NCI-H2081 (cell line): ENCODE measurements at places on chromosomes 1 and 21.

- no peak for DNase-seq
These were observed 54.9 kb downstream of the MORN1 start for GRCh38 chr1:2336499-2336898.

GRCh38 chr1:212641956-212642355, 33.4 kb downstream of the ATF3 start:
- DNase-seq: no peak

DNA sequence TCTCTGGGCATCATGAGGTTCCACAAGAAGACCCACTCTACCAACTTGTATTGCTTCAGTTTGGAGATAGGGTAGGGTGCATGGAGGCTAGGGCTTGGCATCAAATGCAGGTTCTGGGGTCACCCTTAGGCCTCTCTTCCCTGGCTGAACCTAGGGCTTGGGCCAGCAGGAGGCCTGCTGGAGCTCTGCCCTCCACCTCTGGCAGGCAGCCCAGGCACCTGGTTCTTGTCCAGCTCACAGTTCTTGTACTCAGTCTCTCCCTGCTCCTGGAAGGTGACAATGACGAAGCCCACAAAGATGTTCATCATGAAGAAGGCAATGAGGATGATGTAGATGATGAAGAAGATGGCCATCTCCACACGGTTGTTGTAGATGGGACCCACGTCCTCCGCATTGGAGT, 37.5 kb upstream of the KIF21B start:
- no peak for DNase-seq

GRCh38 chr1:233295237-233295974, at the start of gene PCNX2:
Gene PCNX2 (minus strand): TSS chr1:233295725. CDS start chr1:233295478, 247 bp downstream.
- DNase-seq: peak; percentile 84

GRCh38 chr1:37764414-37764825, 500 bp downstream of the EPHA10 start:
- DNase-seq: no peak

DNA sequence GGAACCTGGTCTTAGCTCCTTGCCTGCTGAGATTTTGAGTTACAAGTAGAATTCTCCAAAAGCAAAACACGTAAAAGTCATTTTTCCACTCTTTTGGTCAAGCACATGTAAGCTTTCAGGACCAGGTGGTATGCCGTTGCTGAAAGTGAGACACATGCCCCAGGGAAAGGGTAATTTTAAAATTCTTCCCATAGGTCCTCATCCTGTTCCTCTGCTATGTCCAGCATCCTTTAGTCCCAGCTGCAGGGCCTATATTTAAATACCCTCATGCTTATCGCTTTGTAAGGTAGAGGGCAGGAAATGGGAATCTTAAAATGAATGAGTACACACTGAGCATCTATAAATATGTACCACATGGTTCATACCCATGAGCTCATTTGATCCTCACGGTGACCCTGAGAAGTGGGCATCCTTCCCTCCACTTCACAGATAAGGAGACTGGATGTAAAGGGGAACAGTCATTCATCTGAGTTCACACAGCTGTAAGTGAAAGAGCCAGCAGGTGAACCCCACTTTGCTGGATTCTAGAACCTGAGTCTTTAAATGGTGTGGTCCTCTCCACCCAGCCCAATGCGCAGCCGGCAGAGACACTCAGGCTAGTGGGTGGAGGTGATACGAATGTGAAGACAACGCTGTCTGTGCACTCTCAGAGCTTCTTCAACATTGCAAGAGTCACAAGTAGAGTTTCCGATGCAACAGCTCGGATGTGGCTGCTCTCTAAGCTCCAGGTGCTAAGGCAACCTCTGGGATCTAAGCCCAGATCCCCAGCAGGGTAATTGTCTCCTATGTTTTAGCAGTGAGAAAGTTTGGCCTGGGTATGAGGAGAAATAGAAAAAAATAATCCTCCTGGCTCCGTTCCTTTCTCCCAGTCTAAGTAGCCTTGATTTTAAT, 163.5 kb downstream of the PLXNA2 start:
- no peak for DNase-seq

- no peak for DNase-seq
These were observed 613.1 kb upstream of the ADGRL2 start for GRCh38 chr1:81187635-81188034.

GRCh38 chr1:240844486-240844885, 232.5 kb upstream of the GREM2 start:
- DNase-seq: no peak

DNA sequence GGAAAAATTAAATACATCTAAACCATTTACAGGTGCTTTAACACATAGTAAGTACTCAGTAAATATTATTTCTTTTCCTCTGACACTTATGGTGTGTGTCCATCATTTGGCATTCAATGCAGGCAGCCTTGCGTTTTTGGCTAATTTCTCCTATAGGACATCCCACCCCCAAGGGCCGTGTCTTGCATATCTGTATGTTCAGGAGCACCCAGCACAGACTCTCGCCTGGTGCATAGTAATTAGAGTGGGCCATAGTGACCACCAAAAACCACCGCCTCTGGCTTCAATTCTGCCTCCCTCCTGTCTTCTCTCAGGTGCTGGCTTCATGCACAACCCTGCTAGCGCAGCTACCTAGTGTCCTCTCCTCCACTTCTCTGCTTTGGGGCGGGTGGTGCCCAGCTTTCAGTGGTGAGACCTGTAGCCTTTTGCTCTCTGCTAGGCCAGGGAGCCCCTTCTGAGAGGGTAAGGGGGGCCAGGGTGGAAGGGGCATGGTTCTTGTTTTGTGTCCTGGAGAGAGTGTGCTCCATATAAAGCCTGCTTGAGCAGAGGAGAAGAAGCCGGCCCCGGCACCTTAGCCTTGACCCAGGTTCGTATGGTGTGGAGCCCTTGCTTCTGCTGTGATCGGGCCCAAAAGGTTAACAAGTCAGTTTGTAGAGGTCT, 33.4 kb downstream of the BATF3 start:
- DNase-seq: no peak

GRCh38 chr21:14466715-14467114, 79.4 kb downstream of the SAMSN1 start:
- no peak for DNase-seq
